ENCODE measurements at places on chromosomes 6 and 20.
A peak's percentile ranks its signal among the peaks of the same experiment; 100 is the strongest.

- DNase-seq: no peak
Measured at GRCh38 chr20:9532069-9532838, 17.9 kb downstream of the LAMP5 start.

DNA sequence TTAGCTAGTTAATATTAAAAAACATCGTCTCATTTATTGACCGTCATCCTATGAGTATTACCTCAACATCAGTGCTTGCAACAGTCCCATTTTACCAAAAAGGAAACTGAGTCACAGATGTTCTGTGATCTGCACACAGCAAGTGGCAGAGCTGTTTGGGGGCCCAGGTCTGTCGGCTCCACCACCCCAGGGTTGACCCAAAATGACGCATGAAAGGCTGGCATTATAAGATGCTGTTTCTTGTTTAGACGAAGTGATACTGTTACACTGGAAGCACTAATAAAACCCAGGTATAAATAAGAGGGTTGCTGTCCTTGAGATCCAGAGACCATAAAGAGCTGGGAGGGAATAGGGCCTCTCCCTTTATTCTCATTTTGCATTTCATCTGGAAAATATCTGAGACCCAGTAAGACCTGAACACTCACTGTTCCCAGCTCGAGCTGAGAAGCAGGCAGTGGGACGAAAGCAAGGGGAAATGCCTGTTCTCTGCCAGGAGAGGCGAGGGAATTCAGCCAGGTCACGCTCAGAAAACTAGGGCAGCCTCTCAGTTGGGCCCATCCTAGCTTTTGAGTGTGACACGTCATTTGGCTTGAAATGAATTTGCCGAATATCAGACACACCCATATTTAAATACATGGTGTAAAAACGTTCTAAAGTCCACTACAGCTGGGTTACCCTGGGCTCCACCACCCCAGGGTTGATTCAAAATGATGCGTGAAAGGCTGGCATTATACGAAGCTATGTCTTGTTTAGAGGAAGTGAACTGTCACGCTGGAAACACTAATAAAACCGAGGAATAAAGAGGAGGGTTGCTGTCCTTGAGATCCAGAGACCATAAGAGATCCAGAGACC, 1.4 kb upstream of the MICAL1 start:
- no peak for DNase-seq

- DNase-seq: no peak
Measured at GRCh38 chr20:25864326-25864962, 167.8 kb upstream of the ZNF337 start.

DNA sequence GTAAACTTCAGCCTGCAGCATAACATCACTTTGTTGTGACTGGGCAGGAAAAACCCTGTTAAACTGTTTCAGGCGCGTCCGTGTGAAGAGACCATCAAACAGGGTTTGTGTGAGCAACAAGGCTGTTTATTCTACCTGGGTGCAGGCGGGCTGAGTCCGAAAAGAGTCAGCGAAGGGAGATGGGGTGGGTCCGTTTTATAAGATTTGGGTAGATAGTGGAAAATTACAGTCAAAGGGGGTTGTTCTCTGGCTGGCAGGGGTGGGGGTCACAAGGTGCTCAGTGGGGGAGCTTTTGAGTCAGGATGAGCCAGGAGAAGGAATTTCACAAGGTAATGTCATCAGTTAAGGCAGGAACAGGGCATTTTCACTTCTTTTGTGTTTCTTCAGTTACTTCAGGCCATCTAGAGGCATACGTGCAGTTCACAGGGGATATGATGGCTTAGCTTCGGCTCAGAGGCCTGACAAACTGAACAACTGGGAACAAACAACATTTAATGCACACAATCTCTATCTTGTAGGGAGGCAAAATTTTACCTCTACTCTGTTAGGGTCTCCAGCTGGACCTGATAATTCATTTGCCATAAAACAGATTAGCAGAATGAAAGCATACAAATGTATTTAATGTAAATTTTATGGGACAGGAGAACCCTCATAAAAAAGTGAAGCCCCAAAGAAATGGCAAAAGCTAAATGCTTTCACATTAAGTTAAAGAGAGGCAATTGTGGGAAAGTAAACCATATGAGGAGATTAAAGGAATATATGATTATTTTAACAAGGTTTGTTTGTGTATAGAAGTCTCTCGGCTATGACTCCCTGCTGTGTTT, 58.3 kb upstream of the HFE start:
- no peak for DNase-seq

DNA sequence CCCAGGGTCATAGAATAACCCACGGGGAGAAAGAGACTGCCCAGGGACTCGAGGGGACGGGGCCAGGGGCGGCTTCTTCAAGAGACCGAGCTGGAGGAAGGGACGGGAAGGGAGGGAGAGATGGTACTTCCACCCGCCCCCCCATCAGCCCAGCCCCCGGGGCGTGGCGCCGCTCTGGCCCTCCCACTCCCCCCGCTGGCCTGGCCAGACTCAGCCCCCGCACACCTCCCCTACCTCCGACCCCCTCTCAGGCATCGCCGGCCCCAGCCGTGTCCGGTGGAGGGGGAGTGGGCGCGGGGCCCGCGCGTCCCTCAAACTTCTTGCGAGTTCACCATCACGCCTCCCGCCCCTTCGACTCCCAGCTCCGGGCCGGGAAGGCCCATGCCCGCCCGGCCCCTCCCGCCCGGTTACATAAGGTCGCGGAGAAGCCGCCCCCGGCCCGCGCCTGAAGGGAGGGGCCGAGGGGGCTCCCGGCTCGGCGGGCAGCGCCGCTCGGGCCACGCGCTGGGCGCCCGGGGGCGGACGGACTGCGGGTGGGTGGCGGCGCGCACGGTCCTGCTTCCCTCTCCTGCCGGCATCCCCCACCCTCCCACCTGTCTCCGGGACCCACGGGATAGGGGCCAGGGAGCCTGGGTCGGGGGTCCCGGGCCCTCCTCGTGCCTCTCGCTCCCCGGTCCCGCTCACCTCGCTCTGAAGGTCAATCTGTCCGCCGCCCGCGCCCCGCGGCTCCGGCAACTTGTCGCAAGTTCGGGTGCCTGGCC, 562 bp downstream of the TFEB start:
- DNase-seq: peak; percentile 30

- DNase-seq: peak; percentile 24
Measured at GRCh38 chr6:39420300-39421265, 98.1 kb upstream of the KCNK16 start.

GRCh38 chr6:106315765-106316374, 9.7 kb downstream of the ATG5 start:
- no peak for DNase-seq

- DNase-seq: no peak
Measured at GRCh38 chr6:31615748-31616147, 714 bp downstream of the AIF1 start.

DNA sequence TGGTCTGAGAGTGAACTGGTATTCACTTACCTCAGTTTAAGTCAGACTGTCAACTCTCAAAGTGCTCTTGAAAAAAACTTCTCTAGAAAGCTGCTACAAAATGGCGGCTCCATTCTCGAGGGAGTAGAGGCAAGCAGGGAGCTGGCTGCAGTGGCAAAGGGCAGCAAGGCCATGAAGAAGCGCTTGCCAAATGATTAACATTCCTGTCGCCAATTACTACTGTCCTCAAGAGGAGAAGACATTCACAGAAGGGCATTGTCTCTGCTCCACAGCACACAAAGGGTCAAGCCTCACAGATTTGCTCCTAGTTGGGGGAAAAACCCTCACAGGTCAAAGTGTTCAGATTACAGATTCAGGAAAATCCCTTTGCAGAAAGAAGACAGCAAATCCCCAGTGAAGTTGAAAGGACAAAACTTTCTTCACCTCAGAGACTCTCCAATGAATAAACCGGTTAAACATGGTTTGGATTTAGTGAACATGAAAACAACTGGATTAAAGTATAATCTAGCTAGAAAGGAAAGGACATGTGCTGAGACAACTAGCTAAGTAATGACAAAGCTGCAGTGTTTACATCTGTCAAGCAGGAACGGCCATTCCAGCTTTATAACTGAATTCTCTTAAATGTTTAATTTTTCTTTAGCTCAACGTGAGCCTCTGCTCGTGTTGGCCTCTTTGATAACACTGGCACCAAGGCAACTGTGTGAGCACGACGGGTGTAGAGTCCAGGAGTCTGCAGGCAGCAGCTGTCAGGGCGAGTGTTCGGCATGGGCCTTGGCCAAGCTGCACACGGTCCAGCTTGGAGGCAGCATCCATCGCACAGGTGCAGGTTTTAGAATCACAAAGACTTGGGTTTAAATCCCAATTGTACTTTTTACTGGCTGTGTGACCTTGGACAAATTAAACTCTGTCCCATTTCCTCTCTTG, 37.6 kb downstream of the NR2E1 start:
- DNase-seq: no peak

DNA sequence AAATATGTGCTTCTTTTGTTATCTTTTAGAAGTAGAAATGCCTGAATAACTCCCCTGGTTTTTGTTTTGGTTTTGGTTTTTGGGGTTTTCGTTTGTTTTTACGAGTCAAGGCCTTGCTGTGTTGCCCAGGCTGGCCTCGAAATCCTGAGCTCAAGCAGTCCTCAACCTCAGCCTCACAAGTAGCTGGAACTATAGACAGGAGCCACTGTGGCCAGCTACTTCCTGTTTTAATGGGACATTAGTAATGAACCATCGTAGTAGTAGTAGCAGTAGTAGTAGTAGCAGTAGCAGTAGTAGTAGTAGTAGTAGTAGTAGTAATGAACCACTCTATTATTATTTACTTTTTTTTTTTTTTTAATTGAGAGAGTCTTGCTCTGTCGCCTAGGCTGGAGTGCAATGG, 66.0 kb downstream of the UBR2 start:
- no peak for DNase-seq

- no peak for DNase-seq
Measured at GRCh38 chr6:55950071-55950814, 74.9 kb upstream of the BMP5 start.

DNA sequence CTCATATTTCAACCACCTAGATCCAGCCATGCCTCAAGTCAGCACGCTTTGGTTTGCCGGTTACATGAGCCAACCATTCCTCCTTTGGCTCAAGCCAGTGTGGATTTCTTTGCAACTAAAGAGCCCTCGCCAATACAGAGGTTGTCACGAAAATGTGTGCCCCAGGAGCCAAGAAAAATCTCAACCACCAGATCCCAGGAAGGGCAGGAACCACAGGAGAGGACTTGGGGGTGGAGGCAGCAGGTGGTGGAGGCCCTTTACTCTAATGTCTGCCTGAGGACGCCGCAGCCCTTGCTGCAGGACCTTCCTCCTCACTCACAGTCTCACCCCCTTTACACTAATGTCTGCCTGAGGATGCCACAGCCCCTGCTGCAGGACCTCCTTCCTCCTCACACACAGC, 144.8 kb upstream of the PHACTR3 start:
- no peak for DNase-seq

DNA sequence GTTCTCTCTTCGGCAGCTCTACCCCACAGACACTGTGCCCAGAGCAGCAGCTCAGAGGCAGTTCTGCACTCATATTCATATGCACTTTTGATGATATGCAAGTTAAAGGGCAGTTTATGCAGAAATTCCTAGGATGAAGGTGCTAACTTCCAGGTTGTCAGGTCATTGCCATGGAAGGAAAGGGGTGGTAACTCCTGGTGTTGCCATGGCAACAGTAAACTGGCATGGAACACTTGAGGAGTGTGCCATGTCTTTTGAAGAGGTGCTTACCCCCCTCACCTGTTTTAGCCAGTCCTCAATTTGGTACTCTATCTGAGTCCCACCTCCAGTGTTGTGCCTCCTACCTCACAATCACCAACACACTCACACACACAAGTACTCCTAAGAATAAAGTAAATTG, 539.4 kb upstream of the BTBD3 start:
- no peak for DNase-seq

- no peak for DNase-seq
Measured at GRCh38 chr6:147868427-147869190, 360.1 kb downstream of the SAMD5 start.

- no peak for DNase-seq
Measured at GRCh38 chr6:20370393-20370792, 31.3 kb upstream of the E2F3 start.

DNA sequence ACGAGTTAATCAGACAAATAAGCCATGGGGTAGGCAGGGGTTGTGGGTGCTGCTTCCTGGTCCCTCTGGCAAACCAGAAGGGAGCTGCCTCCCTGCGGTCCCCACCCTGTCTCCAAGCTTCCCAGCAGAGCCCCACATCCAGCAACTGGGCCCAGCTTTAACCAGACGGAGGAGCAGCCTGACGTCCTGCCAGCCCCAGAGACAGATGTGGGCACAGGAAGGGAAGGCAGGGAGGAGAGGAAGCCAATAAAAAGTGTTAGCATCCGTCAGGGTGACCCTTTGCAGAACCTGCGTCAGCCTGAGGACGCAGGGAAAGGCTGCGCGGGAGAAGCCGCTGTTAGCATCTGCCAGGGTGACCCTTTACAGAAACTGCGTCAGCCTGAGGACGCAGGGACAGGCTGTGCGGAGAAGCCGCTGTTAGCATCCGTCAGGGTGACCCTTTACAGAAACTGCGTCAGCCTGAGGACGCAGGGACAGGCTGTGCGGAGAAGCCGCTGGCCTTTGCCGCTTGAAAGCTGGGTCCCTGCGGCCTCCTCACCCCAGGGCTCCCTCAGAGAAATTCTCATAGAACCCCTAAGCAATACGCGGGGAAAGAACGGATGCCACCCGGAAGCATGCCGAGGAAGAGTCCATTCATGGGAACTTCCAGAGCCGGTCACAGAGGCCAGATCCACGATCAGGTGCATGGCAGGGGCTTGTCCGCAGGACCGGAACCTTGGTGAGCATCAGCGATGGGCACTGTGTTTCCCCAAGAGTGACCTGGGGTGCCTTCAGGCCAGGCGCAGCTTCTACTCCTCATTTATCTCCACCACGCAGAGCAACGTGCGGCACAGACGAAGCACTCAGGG, 15.9 kb downstream of the DLL1 start:
- DNase-seq: no peak

DNA sequence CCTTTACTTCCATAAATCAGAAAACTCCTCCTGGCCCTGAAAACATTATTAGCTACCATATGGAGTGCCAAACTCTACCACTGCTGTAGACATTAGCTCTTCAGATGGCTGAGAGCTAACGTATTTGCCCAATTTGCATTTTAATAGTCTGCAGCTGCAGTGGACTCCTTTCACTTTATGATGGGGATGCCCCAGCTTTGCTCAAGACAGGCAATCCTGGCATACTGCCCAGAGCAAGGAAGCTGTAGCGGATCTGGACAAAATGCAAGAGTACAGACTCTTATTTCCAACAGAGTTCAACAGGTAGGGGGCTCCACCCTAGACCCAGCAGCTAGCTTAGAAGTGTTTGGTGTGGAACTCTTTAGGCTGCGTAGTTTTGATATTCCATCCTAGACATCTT, 246.7 kb downstream of the FOXC1 start:
- DNase-seq: peak; percentile 60

- no peak for DNase-seq
Measured at GRCh38 chr20:63483834-63484233, 11.4 kb upstream of the KCNQ2 start.

Measured in fibroblast of skin of left quadriceps (primary cell).